Amniotic stem cell (primary cell): ENCODE measurements at places on chromosomes 2 and 18.

DNA sequence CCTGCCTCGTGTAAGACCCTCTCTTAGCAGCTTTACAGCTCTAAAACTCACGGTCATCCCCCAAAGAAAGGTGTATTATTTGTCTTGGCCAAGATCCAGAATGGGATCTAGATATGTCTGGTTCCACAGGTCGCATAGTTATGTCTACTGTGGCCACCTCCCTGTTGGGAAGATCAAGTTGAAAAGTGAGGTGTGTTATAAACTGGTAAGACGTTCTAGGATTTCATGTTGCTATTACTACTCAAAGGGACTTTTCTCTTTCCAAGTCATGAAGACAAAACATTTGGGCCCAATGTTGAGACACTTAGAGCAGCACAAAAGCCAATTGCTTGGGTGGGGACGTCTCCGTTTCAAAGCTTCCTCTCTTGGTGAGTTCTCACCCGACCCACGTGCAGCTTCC, 766.0 kb downstream of the RNF144A start:
- DNase-seq, result no peak

DNA sequence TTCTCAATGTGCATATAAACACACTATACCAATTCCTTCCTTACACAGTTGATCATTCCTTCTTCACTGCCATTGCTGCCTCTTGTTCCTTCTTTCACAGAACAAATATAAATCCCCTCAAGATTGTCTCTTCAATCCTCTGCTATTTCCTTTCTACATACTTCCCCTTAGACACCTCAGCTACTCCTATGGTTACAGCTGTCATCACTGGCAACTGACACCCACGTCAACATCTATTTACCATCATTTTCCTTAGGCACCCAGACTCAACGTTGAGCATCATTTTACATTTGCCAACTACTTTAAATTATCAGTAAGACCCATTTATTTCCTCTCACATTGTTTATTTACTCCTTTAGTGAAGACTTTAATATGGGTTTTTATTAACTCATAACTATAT, 488.8 kb upstream of the FSHR start:
- DNase-seq, result no peak

GRCh38 chr2:175792881-175793280, 209.2 kb downstream of the LNPK start:
- no peak for DNase-seq

DNA sequence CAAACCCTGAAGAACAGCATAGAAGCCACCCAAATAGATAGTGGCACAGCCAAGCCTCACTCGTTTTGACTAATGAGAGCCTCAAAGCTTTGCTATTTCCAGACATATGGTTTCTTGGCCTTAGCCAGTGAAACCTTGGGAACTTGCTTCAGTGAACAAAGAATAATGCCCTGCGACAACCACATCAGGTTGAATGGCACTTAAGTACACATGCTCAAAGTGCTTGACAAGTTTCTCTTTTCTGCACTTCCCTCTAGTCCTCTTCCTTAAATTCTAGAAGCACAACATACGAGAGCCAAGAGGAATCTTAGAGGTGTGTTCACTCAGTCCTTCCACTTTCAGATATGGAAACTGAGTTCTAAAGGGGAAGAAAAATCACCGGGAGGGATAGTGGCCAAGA, 258.3 kb downstream of the HAUS1 start:
- DNase-seq, result no peak

DNA sequence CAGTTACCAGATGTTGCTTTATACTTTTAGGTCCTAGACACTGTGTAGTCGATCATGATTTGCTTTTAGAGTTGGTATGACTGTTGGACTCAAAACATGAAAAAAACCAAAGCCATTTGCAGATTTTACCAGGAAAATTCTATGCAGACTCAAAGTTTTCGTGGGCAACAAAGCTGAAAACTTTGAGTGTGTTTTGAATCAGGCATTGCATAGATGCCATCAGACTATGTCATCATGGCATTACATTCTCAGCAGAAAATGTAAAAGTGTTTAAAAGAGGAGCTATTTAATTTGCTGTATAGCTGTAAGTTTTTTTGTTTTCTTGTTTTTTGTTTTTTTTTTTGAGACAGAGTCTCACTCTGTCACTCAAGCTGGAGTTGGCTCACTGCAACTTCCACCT, 43.5 kb upstream of the ELAC1 start:
- DNase-seq, result no peak

DNA sequence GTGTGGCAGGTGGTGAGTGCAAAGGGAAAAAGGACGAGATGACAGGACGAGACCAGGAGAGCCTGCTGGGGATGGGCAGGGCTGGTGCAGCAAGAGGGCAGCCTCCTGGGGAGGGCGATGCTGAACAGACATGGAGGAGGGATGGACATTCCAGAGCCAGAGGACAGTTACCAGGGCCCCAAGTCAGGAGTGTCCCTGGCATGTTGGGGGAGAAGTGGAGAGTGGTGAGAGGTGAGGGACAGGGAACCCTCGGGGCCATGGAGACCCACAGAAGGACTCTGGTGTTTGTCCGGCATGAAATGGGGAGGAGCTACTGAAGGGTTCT, 19.0 kb downstream of the MTERF4 start:
- no peak for DNase-seq

GRCh38 chr2:158635961-158636601, 159.0 kb upstream of the DAPL1 start:
- no peak for DNase-seq

- no peak for DNase-seq
These were observed 221.3 kb upstream of the CTAGE1 start for GRCh38 chr18:22639026-22639463.

DNA sequence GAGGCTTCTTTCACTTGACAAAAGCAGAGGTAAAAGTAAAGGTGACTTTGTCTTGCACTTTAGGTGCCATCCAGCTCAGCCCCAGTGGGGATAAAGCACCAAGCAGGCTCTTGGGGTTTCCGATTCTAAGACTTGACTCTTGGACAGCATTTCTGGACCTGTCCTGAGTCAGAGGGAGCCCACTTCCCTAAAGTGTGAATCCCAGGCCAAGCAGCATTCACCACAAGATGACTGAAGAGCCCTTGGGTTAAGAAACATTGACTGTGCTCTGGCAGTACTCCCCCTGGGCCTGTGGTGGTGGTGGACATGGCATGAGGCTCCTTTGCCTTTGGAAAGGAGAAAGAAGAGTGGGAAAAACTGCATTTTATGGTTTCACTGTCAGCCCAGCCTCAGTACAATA, 638.0 kb upstream of the VRK2 start:
- no peak for DNase-seq

GRCh38 chr2:100136310-100136709, 6.1 kb downstream of the AFF3 start:
- DNase-seq, result no peak

- no peak for DNase-seq
These were observed 9.6 kb downstream of the CYB5A start for GRCh38 chr18:74281980-74282754.

DNA sequence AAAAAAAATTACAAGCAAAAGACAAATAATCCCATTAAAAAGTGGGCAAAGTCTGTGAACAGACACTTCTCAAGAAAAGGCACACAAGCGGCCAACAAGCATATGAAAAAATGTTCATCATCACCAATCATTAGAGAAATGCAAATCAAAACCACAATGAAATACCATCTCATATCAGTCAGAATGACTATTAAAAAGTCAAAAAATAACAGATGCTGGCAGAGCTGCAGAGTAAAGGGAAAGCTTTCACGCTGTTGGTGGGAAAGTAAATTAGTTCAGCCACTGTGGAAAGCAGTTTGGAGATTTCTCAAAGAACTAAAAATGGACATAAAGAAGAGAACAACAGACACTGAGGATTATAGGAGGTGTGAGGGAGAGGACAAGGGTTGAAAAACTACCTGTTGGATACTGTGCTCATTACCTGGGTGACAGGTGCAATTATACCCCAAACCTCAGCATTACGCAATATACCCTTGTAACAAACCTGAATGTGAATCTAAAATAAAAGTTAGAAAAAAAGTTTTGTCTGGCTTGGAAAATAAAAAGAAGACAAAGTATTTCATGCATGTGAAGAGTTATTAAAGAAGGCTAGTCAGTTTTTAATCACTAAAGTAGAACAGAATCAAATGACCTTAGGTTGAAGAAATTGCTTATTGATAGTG, 8.7 kb upstream of the ACSL3 start:
- DNase-seq, result no peak

DNA sequence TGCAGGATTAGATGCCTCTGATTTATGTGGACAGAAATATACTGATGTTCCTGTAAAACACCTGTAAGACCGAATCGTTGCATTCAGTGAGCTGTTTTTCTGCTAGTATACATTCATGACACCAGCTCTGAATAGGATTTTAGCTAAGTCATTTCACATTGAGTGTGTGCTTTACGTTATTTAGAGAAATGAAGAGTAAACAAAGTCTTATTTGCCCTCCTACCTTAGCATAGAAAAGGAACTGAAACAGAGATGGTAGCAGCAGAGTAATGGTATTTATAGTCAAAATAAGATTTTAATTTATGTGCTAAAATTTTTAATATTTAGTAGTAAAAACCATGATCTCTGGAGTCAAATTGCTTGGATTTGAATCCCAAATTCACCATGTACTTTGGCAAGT, 168.0 kb downstream of the CERS6 start:
- no peak for DNase-seq

DNA sequence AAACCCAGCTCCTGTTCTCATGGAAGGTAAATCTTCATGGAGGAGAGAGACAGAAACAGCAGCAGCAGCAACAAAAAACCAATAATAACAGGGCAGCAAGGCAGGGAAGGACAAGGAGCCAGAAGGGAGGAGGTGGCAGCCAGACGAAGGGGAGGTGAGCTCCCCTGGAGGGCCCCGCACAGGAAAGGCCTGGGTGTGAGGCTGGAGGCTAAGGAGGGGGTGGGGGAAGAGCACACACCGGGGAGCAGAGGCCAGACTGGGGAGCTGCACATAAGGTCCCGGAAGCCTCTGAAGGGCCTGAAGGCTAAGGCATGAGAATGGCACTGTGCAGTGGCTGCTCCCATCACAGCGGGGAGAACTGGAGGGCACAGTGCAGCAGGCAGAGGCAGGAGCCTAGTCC, 94.8 kb upstream of the SMAD7 start:
- no peak for DNase-seq

DNA sequence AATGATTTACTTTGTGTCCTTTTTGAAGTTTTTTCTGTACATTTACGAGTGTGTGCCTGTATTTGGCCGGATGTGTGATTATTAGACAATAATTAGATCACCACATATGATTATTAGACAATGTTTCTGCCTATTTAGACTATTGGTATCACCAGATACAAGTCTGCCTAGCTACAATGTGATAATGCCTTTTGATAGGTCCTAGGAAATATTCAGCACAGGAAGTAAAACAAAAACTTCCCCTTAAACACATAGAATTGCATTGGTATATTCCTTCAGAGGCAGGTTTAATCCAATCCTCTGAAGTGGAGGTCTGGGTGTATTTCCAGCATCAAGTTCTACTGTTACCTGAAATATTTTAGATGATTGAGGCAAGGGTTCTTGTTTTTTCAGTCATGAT, 275.1 kb downstream of the TGIF1 start:
- DNase-seq, result no peak

GRCh38 chr18:10210057-10210633, 244.3 kb upstream of the APCDD1 start:
- DNase-seq, result no peak

DNA sequence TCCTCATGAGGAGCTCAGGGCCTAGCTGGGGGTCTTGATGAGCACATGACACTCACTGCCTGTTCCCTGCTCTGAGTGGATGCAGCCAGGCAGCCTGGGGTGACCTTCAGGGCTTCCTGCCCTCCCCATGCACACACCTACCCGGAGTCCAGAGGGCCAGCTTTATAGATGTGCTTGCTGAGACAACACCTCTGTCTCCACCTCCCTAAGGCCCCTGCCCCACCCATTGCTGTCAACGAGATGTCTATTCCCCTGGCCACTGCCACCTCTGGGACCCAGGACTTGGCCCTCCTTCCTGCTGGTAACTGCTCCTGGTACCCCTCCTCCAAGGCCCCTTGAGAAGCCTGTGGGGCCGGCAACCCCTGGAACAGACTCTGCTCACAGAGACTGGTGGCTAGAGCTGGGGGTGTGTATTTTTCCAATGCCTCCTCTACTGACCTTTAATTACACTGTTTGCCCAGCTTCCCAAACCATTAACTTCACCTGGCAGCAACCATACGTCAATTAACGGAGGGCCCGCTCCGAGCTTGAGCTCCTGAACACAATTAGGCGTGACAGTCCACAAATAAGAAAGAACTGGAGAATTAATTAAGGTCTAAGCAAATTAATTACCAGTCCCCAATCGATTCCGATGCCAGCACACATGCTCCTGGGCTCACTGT, 66.3 kb downstream of the EMX1 start:
- DNase-seq, result no peak

DNA sequence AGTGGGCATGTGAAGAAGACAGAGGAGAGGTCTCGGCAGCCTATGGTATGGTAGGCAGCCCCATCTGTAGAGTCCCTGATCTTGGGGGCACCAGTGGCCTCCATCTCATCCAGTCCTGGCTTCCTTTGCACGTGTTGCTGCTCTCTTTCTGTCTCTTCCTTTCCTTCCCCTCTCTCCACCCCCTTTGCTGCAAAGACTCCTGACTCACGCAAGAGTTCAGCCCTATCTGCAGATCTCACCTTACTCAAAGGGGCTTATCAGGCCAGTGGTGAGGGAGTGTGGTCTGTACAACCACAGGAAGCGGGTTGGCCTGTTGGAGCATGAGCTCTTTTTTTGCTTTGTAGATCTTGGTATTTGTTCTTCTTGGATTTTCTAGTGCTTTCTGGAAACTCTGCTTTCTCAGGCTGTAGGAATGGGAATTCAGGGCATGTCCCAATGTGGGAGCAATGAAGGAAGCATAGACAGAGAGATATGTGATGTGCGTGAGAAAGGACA, 14.6 kb upstream of the NT5DC4 start:
- no peak for DNase-seq

DNA sequence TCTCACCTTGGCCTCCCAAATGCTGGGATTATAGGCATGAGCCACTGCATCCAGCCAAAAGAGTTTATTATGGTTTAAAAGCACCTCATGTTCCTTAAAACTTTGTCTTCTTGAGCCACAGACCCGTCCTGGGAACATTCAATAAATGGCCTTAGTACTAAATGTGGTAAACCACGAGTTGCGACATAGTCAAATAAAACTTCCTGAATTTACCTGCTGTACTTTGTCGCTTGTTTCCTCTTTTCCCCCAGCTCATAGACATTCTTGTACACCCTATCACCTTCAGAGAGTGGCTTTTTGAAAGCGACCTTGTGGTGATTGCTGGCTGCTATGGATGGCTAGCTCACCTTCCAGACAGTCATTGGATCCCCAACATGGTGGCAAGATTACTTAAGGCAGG, 310.4 kb downstream of the LRRTM1 start:
- no peak for DNase-seq

- DNase-seq, result no peak
These were observed 430.0 kb downstream of the ZNF516 start for GRCh38 chr18:76064998-76065397.

DNA sequence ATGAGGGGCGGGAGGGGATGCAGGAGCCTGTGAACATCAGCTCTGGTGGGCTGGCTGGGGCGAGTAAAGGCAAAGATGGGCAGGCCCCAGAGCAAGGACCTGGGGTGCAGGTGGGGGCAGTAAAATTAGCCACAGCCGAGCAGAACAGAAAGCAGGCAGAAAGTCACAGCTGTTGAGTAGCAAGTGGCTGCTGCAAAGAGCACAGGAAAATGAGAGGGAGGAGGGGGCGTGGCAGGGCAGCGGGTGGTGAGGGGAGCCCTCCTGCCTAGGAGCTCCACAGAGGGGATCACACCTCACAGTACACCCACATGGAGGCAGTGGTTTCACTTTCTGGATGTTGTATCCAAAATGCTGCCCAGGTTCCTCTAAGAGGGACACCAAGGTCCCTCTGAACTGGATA, 79.6 kb downstream of the LBH start:
- DNase-seq, result no peak
